WERI-Rb-1 (cell line): ENCODE measurements at places on chromosomes 1 and 21.

DNA sequence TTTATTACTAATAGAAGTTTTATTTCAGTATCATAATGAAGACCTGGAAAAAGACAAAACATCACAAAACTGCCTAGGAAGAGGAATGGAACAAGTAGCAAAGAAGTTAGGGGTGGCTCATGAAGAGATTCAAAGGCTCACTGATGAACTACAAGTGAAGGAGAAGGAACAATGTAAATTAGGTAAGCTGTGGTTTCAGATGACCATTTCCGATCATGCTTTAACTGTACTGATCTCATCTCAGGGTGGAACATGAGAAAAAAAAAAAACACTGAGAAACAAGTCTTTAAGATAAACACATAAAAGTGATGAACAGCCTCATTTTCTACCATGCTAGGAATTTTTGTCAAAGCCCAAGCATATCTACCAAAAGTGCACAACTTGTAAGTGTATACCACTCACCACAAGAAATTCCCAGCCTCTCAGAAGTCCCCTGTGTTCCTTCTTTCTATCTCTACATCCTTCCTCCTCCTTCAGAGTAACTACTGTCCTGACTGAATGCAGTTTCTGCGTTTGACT, 19.6 kb downstream of the CCDC30 start:
- DNase-seq: no peak

- DNase-seq: no peak
Measured at GRCh38 chr1:184945029-184945428, 29.3 kb downstream of the NIBAN1 start.

DNA sequence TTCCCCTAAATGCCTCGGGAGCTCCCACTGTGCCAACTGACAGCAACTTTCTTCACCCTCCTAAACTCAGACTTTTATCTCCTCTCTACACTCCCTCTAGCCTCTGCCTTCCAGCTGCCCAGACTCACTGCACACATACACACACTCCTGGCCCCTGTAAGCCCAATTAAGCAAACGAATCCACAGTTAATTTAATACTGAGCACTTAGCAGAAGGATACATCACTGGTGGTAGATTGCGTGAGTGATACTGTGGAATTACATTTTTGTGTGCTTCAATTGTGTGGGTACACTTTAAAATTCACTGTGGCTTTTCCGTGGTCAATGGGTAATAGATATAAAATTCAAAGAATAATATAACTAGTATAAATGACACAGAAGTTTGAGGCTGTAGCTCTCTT, 33.6 kb upstream of the GJB5 start:
- DNase-seq: no peak

DNA sequence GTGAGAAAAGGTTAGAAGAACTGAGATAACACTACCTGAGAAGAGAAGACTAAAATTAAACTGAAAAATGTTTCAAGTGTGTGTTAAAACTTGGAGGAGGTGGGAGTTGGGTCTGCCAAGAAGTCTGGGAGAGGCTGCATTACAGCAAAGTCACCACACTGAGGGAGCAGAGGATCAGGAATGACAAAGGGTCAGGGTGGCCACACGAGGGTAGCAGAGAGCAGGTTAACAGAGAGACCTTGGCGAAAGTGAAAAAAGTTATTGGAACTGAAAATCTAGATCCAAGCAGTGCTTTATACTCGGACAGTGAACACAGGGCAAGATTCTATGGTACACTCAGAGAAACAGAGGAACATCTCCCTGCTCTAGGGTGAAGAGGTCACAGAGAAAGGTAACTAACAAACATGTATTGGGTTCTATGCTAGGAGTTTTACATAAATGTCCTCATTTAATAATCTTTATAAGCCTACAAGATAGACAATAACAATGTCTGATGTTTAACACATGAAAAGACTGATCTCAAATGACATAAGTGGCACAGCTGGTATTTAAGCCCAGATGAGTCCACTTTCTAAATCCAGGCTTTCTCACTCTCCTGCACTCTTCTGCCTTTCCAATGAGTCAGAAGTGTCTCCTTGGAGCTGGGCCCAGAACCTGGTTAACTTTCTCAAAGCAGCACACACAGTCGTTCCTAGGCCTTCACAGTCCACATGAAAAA, 10.3 kb upstream of the CADM3 start:
- DNase-seq: peak; percentile 81

DNA sequence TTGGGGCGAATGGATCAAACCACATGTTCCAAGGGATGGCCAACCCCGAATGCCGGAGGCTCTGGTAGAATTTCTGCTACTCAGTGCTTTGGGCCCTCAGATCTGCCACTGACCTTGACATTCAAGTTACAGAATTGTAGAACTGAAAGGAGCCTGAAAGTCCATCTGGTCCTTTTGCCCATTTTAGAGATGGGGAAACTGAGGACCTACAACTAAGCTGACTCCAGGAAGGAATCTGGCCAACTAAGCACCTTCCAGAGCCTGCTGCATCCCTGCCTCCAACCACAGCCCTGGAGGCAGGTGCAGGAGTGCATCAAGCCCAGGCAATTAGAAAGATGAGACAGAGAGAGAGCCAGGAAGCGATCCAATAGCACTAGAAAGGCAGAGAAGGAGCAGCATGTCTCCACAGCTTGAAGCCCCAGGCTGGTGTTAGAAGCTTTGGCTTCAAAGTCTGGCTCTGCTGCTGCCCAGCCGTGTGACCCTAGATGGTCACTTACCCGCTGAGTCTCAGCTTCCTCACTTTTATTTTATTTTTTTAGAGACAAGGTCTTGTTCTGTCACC, 1.3 kb upstream of the CTRC start:
- DNase-seq: no peak
